ENCODE measurements at places on chromosomes 5 and 9.

- no peak for DNase-seq
These were observed 471.7 kb upstream of the RORB start for GRCh38 chr9:74025402-74025925.

DNA sequence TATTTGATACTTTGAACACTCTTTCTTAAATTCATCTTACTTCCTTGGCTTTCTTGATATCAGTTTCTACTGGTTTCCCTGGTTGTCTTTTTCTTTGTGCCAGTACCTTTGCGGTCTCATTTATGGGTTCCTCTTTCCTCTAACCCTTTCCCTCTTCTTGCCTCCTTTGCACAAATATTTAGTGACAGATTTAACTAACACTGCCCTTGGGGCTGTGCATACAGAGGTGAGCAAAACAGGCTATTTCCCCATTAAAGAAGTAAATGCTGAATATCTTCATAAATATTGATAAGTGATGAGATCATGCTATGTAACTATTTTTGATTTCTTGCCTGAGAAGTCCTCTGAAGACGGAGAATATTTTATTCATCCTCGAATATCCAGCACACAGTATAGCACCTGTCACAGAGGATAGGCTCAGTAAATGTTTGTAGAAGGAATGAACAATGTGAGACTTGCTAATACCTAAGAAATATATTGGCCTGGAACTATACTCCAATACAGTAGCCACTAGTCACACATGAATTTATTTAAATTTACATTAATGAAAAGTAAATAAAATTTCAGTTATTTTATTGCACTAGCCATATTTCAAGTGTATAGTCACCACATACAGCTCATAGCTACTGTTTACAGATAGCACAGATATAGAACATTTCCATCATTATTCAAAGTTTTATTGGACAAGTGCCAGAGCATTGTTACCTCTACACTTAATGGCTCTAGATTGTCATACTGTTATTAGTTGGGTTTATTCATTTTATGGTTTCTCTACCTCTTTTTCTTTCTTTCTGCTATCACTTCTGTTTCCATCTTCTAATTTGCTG is 90.4 kb downstream of the RIC1 start:
- DNase-seq: no peak

- DNase-seq: no peak
These were observed 354.8 kb downstream of the NTRK2 start for GRCh38 chr9:85024374-85024773.

- DNase-seq: no peak
These were observed 8.8 kb downstream of the BBLN start for GRCh38 chr9:128168731-128169308.

- DNase-seq: no peak
These were observed 19.0 kb downstream of the ATOX1 start for GRCh38 chr5:151739395-151739794.

DNA sequence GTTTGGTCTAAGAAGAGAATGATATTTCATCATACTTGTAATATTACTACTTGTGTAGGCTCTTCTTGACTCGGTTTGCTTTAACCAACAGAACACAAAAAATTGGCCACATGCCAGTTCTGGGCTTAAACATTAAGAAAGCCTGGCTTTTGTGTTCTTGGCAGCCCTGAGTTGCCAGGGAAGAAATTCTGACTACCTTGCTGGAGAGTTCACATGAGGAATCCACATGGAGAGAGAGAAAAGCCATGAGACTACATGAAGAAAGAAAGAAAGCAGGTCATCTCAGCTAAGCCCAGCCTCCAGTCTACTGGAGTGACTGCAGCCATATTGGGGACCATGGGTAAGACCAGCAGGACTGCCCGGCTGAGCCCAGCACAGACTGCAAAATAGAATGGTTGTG is 524.8 kb downstream of the RAB3C start:
- DNase-seq: no peak

- no peak for DNase-seq
These were observed 235.9 kb downstream of the FER start for GRCh38 chr5:108983461-108984092.

DNA sequence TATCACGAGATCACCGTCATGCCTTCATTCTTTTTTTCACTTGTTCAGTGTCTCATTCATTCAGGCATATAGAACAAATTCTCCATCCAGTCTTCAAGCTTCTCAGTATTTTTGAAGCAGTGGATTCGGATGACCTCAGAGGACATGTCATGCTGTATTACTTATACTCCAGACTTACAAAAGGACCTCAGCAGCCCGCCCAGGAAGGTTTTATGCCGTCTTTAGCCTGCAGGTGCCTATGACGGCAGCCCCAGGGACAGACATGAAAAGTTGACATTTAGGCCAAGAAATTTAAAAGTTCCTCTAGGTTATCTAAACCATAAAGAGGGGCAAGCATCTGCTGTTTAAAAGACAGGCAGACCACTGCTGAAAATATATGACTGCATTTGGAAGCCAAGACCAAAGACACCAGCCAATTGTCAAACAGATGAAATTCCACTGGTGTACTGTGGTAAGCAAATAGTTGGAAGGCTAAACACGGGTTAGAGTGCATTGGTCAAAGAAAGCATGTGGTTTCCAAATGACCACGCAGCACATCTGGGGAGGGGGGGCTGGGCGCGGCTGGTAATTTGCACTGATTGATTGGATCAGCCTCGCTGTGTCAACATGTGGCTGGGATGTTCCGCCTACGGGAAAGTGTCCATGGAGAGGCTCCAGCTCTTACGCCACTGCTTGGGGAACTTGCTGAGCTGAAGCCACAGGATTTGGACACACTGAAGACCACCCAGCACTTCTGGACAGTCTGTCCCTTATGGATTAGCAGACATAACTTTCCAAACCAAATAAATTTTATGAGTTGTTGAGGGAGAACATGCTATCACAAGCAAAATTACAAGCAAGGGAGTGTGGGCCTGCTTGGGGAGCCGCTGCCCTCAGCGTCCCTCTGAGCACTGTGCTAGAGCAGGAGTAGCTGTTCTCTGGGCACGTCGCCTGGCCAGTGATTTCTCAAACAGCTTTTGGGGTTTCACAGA is 173.6 kb downstream of the FANCC start:
- DNase-seq: no peak

DNA sequence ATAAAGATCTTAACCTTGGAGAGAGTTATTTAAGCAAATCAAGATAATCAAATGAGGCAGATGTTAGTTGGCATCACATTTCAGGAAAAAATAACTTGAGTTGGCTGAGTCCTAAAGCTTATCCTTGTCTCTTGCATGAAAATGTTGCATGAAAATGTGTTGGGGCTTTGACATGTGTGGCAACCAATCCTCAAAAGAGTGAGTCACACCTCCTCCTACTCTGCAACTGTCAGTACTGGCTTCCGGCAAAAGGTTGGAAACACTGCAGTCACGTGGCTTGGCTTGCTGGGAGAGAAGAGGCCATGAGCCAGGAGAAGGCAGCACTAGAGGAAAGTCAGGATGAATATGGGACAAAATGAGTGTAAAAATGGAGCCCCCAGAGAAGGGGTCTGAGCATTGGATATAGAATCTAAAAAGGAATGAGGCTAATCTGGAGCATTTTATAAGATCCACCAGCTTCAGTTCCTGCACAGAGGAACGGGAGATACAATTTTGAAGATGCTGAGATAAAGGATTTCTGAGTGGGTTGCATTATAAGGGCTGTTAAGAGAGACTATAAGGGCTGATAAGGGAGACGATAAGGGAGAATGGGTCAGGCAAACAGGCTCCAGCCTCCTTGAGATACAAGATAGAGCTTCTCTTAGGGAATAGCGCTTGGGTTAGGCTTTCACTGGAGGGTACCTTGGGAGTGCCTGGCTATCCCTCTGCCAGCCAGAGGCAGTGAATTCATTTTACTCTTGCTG is 43.1 kb downstream of the SPATA31D1 start:
- no peak for DNase-seq

- no peak for DNase-seq
These were observed 13.7 kb upstream of the ITGA1 start for GRCh38 chr5:52774005-52774410.

DNA sequence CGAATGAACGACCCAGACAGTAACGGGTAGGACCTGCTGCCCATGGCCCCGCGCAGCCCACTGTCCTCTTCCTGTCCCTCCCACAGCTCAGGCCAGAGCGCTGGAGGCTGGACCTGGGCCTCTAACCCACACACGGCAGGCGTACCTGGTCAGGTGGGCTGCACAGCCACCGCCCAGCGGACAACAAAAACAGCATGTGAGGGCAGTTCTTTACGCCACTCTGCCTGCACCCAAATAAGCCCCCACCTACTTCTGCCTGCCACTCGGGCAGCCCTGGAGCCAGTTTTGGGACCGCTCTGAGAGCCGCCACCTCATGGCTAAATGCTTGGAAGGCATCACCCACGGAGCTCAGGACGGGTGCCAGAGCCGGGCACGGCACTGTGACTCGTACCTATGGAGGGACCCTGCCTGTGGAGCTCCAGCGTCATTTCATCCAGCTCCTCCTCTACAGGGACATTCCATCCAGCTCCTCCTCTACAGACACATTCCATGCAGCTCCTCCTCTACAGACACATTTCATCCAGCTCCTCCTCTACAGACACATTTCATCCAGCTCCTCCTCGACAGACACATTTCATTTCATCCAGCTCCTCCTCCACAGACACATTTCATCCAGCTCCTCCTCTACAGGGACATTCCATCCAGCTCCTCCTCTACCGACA is 18.9 kb downstream of the CLPTM1L start:
- DNase-seq: no peak

- no peak for DNase-seq
These were observed 171.0 kb downstream of the OLFM1 start for GRCh38 chr9:135258461-135258860.

- DNase-seq: no peak
These were observed 111.5 kb downstream of the NSG2 start for GRCh38 chr5:174157048-174157447.

- no peak for DNase-seq
These were observed 115.8 kb upstream of the CCDC152 start for GRCh38 chr5:42640835-42641234.

GRCh38 chr5:135997673-135998335 is 31.0 kb upstream of the TGFBI start:
- DNase-seq: no peak

- DNase-seq: no peak
These were observed 27.1 kb upstream of the CAAP1 start for GRCh38 chr9:26919698-26920097.

DNA sequence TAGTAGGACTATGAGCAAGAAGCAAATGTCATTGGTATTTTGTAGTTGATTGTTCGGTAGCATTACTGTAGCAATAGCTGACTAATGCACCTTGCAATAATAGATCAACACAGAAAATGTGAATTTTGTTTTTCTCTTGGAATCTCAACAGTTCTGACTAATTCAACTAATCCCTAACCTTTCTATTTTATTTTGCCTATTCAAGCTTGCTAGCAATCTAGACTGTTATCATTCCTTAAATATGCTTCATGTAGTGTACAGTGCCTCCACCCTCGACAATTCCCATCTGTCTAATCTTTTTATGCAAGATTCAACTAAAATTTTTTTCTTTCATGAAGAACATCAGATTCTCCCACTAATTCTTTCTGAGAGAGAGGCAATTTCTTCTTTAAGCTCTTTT is 570.6 kb downstream of the PDE4D start:
- DNase-seq: no peak

- no peak for DNase-seq
These were observed 66.1 kb upstream of the EDIL3 start for GRCh38 chr5:84450617-84451414.

DNA sequence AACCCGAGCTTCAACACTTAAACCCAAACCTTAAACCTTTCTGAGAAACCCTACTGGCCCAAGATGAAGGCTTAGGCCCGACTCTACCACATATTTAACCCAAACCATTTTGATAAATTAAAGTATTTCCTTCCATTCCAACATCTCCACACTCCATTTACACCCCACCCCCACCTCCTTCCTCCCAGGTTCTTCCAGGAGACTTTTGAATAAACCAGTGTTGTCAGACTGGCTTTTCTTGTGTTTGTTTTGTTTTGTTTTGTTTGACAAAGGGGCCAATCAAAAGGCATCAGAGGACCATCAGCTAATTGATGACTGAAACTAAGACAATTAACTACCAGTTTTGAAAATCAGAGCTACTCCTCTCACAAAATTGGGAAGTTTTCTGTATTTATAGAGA is 4.6 kb upstream of the ZNF608 start:
- DNase-seq: no peak

DNA sequence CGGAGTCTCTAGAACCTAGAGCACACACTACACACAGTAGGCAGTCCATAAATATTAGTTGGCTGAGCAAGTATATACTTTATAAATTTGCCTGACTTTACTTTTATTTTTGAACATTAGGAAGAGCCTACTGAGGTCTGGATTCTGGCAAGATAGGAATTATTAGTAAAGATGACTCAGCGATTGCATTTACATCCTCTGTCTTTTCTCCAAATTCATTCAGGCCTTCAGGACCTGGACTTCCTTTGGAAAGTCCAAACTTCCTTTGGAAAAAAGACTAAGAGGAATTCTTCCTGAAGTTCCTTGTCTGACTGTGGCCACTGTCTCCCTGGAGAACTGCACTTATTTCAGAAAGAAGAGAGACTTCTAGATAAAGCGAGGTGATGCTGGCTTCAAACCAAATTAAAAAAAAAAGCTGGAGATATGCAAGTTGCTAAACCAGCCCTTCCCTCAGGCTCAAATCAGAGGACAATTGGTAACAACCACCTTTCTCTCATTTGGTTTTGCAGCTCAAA is 251.3 kb downstream of the GAS1 start:
- DNase-seq: no peak

- no peak for DNase-seq
These were observed 31.5 kb upstream of the ZCCHC9 start for GRCh38 chr5:81269751-81270393.

- no peak for DNase-seq
These were observed 735 bp downstream of the IDNK start for GRCh38 chr9:83623679-83624076.

GRCh38 chr9:137049544-137050449 is 3.8 kb upstream of the NPDC1 start:
- peak; percentile 85 for DNase-seq

DNA sequence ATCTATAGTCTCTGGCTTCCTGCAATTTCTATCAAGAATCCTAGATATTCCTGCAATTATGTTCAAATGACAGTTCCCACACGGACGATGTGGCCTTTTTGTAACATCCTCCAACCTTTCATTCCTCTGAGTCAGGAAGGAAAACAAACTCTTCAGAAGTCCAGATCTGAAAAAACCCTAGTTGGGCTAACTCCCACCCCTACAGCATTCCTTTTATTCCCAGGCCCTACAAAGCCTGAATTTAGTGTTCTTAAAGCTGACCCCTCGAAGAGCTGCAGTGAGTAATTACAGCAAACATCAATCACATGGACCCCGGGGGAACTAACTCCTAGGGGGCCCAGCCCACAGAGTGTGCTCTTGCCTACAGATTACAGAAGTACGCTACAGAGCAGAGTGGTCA is 99.7 kb downstream of the SERINC5 start:
- DNase-seq: no peak

DNA sequence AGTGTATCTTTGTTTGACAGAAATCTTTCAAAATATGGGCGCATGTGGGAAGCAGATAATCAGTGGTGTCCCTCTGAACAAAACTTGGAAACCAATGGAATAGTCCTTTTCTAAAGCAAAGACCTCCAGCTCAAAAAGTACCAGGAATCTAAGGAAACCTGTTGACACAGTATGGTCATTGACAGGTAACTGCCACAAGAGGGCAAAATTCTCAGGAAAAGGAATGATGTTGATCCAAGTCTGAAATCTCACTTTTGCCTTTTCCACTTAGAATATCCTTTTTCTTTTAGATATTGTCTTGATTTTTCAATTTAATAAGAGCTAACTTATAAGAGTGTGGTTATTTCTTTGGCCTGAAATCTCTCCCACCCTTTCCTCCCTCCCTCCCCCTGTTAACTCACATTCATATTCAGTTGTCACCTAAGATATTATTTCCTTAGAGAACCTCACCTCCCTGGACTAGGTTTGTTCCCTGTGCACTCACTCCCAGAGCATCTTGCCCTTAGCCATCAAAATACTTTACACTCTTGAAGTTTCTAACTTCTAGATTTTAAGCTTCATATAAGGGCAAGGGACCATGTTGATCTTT is 59.0 kb upstream of the BARX1 start:
- DNase-seq: no peak
